MCF 10A (cell line): ENCODE measurements at places on chromosomes 7 and 10.

GRCh38 chr10:95280637-95281036, 10.2 kb downstream of the PDLIM1 start:
- no peak for DNase-seq

- peak; percentile 54 for DNase-seq
Observed at GRCh38 chr10:125152450-125153368, 7.7 kb downstream of the CTBP2 start.

DNA sequence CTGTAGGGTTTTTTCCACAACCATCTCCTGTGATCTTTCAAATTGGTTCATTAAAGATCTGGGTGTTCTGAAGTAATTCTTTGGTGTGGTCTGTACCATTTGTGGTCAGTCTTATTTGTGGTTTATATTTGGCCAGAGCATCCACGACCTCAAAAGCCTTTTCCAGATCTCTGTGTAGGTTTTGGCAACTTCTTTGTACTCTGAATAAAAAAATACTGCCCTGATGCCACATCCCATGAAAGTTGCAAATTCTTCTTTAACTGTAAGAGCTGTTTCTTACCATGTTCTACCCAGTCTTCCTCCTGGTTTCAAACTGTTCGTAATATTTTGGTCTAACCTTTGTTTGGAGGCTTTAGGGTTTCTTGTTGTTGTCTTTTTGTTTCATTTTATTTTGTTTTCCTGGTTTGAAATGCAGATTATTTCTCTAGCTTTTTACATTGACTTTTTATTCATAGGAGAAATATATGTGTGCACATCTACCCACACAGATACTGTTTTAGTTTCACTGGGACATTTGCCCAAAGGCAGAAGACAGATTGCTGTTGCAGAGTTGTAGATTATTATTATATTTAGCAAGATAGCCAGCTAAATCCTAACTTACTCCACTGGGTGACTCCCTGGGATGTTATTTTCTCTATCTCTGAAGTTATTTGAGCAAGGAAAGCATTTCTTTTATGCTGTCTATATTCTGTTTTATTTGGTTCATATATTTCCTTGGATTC, 123.2 kb upstream of the SAMD8 start:
- DNase-seq, result no peak

DNA sequence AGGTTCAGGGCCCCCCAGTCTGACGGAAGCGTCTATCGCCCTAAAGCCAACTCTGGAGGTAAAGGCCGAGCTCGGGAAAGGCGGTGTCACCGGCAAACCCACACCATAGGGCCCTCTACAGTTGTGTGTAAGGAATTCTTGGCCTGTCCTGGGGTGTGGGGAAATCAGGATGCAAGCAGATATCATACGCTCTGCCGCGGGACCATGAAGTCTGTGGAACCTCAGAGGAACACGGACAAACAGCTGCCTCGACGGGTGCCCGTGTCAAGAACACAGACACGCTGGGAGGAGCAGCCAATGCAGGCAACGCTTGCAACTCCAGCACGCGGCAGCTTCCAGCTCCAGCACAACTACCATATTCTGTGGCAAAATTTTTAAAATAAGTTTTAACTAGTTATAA, 157.9 kb downstream of the DIP2C start:
- no peak for DNase-seq

DNA sequence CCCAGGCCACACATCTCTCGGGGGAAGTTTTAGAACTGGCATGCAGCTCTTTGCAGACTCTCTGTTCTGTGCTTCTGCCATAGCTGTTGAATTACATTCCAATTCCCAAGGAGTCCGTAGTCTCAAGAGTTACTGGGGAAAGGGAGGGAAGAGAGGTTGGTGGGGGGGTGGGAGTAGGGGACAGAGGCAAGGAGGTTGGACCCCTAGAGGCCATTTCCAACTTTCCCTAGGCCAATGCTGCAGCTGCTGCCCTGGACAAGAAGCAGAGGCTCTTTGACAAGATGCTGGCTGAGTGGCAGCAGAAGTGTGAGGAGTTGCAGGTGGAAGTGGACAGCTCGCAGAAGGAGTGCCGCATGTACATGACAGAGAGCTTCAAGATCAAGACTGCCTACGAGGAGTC, 23.8 kb downstream of the MYH16 start:
- no peak for DNase-seq

DNA sequence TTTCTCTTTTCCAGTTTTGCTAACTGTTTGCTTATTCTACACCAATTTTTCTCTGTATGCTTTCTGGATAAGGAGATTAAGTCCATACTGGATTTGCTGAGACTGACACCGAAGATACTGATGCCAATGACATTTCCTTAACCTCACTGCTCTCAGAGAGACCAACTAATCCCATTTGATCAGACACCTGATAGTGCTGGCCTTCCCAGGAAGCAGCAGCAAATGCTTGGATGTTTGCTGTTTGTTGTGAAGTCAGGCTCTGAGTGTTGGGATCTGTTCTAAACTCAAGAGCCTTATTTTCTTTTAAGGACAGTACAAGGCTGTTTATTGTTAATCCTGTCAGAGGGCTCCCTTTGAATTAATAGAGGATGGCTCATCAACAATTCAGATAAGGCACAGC, 143.3 kb downstream of the ANK3 start:
- DNase-seq, result no peak

DNA sequence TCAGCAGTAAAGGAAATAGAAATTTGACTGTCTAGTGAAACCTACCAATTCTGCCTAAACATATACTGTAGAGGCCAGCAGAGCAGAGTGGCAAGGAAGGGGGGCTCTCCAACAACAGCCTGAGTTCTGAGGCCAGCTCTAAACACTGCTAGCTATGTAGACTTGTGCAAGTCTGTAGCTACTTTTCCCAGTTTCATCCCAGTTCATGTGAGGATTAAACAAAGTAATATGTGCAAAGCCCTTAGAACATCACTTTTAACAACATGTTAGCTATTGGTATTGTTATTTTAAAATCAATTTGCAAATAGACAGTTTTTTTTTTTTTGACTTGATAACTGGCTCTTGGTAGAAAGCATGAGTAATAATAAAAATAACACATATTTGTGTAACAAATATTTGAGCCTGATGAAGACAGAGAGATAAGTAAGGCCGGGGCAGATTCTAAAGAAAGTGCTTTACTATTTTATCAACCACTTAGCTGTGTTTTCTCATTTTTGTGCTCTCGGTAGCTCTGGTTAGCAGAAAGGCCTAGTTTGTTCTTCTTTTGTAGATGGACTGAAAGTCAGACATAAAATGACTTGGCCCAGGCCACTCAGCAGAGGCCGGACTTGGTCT, 9.3 kb downstream of the CHST12 start:
- no peak for DNase-seq
